ENCODE measurements at places on chromosomes 13 and 19.
A peak's percentile ranks its signal among the peaks of the same experiment; 100 is the strongest.

DNA sequence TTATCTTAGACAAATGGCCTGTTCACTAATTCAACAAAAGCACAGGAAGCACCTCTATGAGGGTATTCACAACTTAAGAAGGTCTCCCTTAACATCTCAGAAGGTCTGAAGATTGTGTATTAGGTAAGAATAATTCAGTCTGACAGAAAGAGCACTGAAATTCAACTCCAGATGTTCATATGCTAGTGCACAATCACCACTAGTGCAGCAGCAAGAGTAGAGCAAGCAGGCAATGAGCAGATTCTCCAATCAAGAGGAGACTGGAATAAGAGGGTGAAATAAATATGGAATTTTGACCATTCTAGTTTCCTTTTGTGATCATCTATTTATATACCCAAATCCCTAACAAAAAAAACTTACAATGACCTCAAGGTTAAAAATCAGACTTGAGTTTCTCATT lies 52.0 kb downstream of the MPHOSPH8 start:
- DNase-seq, result no peak

DNA sequence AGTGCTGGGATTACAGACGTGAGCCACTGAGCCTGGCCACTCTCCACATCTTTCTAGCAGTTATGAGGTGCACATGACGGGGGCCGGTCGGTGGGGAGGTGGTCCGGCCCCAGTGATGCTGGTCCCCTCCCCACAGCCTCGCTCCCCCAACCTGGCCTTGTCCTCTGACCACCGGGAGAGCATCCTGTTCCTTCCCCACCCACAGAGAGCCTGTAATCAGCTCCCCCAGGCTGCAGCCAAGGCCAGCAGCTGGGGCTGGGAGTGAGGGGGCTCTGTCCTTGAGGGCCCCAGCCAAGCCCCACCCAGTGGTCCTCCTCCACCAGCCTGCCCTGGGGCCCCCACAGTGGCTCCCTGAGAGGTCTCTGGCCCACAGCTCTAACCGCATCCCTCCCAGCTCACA lies 3.0 kb upstream of the INSL3 start:
- no peak for DNase-seq

DNA sequence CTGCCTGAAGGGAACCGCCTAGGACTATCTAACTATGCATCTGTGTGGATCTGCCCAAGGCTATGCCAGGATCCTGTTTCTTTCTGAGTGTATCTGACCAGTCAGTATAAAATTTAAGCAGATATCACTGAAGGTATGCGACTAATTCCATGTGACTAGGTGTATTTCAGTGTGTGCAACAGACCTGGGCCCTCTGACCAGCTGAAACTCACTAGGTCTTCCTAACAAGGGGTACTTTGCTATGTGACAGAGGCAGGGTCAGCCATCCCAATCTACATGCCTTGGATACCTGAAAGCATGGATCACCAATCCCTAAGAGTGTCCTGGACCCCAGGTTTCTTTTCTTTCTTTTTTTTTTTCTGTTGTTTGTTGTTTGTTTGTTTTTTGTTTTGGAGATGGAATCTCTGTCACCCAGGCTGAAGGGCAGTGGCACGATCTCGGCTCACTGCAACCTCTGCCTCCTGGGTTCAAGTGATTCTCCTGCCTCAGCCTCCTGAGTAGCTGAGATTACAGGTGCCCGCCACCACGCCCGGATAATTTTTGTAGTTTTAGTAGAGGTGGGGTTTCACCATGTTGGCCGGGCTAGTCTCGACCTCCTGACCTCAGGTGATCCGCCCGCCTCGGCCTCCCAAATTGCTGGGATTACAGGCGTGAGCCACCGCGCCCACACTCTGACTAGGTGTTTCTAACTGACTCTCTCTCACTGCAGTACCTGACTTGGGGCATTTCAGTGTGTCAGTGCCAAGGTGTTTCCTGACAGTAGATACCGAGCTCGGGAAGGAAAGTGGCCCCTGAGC lies 43.5 kb downstream of the FCGBP start:
- no peak for DNase-seq

DNA sequence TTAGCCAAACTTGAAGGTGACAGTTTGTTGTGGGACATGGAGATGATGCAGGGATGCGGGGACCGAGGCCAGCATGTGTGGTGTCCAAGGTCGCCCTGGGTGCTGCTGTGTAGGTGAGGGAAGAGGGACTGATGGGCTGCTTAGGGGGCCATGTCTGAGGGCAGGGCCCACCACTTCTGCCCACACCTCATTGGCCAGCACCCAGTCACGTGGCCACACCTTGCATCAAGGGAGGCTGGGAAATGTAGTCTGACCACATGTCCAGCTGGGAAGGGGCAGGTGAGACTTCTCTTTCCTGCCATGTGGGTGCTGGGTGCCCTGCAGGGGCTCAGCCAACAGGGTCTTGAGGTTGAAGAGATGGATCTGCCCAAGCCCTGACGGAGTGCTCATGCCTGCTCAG lies 88.9 kb downstream of the KDM4B start:
- DNase-seq, result no peak

DNA sequence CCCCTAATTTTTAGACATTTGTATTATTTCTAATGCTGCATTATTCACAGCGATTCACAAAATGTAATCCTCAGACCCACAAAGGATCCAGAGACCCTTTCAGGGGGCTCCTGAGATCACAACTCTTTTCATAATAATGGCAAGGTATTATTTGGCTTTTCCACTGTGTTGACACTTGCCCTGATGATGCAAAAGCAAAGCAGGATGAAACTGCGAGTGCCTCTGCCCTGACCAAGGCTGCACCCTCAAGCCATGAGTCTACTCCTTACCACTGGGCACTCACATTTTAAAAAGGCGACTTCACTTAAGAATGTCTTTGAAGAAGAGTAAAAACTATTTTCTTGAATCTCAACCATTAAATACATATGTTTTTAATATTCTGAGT lies 11.4 kb downstream of the ELF1 start:
- no peak for DNase-seq

DNA sequence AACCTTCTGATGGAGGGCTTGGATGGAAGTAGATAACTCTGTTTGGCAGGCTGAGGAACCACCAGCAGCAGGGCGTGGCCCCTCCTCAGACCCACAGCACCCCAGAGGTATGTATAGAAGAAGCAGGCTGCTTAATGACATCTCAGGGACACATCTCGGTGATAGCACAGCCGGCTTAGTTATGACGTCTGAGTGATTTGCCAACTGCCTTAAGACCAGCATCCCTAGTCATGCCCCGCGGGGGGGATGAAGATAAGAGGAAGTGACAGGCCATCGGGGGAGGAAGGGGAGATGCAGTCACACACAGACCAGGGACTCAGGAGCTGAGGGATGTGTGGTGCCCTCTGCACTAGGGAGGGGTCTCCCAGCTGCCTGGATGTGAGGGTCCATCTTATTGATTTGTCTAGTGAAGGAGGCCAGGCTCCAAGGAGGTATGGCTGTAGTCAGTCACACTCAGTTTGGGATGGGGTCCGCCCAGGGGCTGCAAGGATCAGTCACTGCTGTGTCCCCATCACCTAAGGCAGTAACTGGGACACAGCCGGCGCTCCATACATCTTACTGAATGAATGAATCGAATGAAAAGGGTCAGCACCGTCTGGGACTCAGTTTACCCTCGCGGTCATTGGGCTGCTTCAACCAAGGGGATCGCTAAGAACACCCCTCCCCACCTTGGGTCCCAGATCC lies 19.2 kb upstream of the ERCC1 start:
- no peak for DNase-seq

- DNase-seq, result no peak
Observed at GRCh38 chr13:97122381-97122996, 99.6 kb upstream of the MBNL2 start.

GRCh38 chr19:16369664-16370576 lies 45.3 kb downstream of the KLF2 start:
- DNase-seq, result no peak

DNA sequence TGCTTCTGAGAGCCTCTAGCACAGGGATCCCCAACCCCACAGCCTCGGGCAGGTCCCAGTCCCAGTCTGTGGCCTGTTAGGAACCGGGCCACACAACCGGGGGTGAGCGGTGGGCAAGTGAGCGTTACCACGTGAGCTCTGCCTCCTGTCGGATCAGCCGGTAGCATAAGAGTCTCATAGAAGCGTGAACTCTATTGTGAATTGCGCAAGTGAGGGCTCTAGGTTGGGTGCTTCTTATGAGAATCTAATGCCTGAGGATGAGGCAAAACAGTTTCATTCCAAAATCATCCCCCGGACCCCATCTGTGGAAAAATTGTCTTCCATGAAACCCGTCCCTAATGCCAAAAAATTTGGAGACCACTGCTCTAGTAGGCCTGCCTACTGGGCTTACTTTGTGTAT lies 87.0 kb upstream of the UBL3 start:
- DNase-seq, result no peak

GRCh38 chr19:48249502-48250014 lies 6.2 kb downstream of the CARD8 start:
- DNase-seq, result peak; percentile 27

DNA sequence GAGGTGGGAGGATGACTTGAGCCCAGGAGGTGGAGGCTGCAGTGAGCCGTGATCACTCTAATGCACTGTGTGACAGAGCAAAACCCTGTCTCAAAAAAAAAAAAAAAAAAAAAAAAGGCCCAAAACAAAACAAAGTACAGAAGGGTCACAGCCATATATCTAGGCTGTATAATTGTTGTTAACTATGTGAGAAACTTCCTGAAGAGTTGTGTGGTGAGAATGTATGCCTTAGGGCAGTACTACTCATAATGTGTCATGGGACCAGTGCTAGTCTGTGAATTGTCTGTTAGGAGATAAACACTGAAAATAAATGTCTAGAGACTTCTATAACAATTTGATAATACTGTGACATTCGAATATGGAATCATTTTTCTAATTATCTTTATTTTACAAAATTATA lies 43.1 kb downstream of the PAN3 start:
- DNase-seq, result no peak

- DNase-seq, result no peak
Observed at GRCh38 chr13:102817907-102818306, 19.0 kb downstream of the BIVM start.

- no peak for DNase-seq
Observed at GRCh38 chr13:61370520-61370919, 45.1 kb downstream of the PCDH20 start.

DNA sequence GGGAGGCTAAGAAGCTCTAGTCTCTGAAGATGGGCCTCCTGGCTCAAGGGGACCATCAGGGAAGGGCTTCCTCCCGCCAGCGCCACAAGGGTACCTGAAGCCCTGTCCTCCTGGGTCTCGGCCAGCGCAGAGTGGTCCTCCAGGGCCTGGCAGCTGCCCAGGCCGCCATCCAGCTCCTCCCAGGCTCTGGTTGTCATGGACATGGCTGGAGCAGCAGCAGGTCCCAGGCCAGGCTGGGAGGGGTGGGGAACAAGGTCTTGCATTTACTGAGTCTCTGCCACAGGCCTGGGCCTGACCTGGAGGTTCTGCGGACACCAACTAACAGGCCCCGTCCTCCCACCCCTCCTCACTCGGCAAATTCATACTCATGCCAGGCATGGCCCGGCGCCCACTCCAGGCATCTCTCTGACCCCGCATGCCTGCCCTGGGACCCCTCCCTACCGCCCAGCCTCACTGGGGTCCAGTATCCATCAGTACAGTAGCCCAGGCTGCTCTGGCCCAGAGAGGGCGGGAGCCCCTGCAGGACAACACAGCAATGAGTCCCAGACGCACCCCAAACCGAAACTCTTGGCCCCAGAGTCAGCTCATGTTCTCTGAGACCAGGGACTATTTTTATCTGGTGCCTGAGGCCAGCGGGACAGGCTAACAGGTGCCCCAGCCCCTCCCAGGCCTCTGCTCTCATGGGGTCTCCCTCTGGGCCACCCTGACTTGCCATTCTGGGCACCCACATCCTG lies 938 bp downstream of the JSRP1 start:
- DNase-seq, result no peak

DNA sequence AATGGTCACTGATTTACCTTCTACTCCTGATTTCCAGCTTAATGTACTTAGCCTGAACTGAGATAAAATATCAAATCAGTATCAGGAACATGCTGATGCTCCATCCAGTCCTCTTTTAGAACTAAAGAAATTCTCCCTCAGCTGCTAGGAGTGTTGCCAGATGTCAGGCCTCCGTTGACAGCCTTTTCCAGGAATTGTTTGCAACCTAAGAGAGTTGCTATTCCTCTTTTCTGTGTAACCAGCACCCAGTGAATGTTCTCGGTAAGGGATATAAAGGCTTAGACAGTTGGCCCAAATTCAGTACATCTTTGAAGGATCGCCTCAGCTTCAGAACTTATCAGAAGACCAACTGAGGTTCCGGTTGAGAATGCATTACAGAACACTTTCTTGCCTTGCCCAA lies 559.0 kb downstream of the PCDH17 start:
- no peak for DNase-seq

DNA sequence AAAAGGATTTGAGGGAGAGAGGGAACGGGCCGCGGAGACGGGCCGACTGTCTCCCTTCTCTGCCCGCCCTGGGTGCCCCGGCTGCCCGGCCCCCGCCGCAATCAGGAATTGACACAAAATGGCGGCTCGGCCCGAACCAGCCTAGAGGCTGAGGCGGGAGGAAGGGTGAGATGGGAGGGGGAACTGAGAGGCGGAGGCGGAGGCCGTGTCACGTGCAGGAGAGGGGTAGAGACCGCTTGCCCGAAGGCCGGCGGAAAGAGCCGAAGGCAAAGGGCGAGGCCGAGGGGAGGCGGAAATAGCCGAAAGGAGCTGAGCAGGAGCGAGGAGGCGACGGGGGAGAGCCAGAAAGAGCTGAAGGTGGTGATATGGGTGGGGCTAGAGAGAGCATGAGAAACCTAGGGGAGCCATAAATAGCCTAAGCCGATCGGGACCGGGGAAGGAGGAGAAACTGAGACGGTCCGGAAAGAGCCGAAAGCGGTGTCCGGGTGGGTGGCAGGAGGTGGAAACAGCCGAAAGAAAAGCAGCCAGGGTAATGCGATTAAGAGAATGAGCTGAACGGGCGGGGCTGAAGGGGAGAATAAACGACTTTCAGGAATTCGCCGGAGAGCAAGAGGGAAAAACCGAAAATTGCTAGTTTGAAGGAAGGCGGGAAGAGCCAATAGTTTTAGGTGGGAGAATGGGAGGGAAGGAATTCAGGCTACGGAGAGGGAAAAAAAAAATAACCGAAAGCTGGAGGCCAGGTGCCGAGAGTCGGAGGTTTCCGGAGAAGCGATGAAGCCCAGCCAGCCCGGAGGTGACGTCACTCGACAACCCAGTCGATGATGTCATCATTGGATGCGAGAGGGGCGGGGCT lies at the start of gene ZC3H4:
ZC3H4 (minus strand) TSS at position 780 of the 853 bp plus-strand sequence. CDS start 1,192 bp downstream, outside the sequence.
- DNase-seq, result peak; percentile 98

DNA sequence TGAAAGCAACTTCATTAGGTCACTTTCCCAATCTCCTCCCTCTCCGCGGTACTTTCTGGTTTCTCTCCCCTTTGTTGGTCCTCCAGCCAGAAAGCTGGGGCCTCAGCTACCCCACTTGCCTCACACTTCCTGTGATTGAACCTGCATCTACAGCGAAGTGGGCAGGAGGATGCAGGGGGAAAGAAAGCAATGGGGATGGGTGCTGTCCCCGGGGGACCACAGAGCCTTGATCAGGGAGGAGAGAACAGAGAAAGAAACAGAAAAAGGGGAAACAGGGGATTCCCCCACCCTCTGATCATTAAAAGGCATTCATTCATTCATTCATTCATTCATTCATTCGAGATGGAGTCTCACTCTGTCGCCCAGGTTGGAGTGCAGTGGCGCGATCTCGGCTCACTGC lies 74.2 kb downstream of the TRPM4 start:
- no peak for DNase-seq

Measured in stimulated activated CD4-positive, alpha-beta T cell treated with anti-CD3 and anti-CD28 coated beads, Interleukin-1b, Interleukin-23, amount 100 ng/mL, for 24 hours (primary cell).